ENCODE measurements at places on chromosomes 4 and X. TPM values are rescaled to one million over a fixed set of nuclear protein-coding genes. Genes with fewer than 3 reads are reported as not detected.

GRCh38 chrX:153635388-153635787, 11.6 kb upstream of the DUSP9 start:
- DNase-seq, result no peak

- no peak for DNase-seq
Observed at GRCh38 chr4:53378171-53378482, 686 bp downstream of the FIP1L1 start.

DNA sequence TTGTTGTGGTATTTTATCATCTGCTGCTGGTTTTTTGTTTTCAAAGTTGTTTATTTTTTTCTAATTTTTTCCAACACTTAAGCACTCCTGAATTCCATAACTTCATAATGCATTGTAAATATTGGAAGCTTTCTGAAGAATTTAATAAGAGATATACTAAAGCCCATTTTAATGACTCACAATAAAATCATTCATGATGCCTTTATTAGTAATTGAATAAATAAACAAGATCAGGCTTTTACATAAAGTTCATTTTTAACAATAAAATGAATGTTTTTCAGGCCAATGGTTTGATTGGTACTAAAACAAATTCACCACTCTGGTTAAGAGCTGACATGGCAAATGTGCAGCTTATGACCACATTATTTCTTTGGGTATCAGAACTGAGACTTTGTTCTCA, 408.2 kb upstream of the SMIM31 start:
- DNase-seq, result no peak

DNA sequence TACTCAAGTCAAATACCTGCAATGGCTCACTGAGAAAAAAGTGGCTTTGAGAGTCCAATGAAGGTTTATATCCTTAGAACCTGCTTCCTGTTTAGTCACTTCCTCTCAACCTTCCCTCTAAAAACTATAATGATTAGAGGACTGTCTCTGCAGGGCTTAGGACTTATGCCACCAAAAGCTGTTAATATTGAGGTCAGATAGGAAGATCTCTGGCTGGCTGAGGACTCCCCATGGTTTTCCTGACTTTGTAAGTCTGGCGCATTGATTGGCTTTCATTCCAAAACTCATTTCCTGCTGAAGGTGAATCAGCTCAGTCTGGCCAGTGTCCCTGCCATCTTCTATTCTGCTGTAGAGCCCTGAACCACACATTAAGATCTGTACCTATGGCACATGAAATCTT, 140.9 kb upstream of the ANK2 start:
- DNase-seq, result no peak

GRCh38 chr4:11214281-11214680, 214.4 kb downstream of the HS3ST1 start:
- DNase-seq, result no peak

DNA sequence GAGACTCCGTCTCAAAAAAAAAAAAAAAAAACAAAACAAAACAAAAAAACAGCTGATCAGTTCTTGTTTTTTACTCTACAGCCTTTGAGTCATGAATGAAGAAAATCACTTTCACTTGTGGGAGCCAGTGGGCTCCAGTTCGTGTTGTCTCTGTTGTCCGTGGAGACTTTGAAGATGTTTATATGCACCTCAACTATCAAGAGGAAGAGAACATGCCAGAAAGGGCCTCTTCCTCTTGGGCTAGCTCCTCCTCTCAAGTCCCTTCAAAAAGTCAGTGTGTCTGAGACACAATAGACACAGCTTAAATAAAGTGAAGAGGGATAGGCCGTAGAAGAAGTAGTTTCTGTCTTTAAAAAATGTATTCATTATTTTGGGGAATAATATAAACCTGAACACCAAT, 182.7 kb downstream of the KDR start:
- no peak for DNase-seq

GRCh38 chr4:4289597-4289940, 385 bp downstream of the LYAR start:
- no peak for DNase-seq

GRCh38 chrX:130393451-130394074, 8.1 kb upstream of the GPR119 start:
- peak; percentile 37 for DNase-seq

GRCh38 chr4:143294710-143295275, 41.9 kb upstream of the GAB1 start:
- no peak for DNase-seq

- no peak for DNase-seq
Observed at GRCh38 chr4:44320833-44321232, 127.8 kb downstream of the KCTD8 start.

DNA sequence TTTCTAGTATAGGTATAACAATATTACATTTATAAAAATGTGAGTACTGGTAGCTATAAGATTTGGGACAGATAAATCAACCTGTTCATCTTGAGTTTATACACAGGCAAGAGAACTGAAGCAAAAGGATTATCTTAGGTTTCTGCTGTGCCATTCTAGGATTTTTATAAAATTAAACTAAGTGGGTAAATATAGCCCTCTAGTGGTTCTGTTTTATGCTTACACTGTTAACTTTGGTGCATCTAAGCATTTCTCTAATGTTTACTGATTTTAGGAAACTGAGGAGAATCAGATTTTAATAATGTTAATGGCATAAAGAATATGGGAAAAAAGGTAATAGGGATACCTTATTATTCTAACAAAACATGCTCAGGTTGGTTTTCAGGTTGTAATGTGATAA, 1.1 kb upstream of the RRH start:
- no peak for DNase-seq

DNA sequence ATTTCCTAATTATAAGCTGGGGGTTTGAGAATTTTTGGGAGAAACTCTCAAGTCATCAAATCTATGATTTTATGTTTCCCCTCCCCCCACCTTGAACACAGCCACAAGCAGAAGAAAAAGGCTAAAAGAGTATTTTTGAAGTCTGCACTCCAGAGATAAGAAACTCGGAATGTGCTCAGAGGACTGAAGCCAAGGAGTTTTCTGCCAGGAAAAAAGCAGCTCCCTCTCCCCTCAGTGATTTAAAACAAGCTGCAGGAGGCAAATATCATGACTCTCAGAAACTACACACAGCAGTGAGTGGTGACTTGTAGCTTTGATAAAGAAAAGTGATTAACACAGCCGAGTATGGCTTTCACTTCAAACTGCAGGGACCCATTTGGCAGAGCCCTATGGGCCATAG, 800.2 kb upstream of the FTHL17 start:
- DNase-seq, result no peak

- no peak for DNase-seq
Observed at GRCh38 chrX:120549483-120550452, 11.0 kb downstream of the CUL4B start.

DNA sequence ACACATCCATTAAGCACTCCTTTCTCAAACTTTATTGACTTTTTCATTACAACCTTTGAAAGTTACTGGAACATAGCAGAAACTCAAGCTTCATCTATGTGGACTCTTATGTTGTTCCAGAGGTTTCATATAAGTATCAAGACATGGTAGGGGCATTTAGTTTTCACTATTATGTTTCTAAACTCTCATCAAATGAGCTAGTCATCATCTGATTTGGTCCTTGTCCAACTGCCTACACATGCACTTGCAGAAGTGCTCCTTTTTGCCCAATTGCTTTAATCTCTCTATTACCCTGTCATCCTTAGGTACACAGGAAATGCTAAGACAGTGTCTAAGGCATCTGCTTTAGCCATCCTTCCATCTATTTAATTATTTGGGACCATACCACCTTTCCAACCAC, 42.2 kb upstream of the EPGN start:
- no peak for DNase-seq

GRCh38 chr4:154854362-154854761, 73.3 kb downstream of the RBM46 start:
- no peak for DNase-seq

DNA sequence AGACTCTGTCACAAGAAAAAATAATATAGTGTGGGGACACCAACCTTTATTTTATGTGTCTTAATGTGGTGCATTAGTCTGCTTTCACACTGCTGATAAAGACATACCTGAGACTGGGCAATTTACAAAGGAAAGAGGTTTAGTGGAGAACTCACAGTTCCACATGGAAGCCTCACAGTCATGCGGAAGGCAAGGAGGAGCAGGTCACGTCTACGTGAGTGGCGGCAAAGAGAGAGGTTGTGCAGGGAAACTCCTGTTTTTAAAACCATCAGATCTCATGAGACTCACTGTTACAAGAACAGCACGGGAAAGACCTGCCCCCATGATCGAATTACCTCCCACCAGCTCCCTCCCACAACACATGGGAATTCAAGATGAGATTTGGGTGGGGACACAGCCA, 130.2 kb downstream of the AFF1 start:
- DNase-seq, result no peak

- DNase-seq, result no peak
Observed at GRCh38 chr4:18242919-18243693, 221.6 kb upstream of the LCORL start.

- no peak for DNase-seq
Observed at GRCh38 chr4:110808351-110808878, 185.5 kb upstream of the PITX2 start.

DNA sequence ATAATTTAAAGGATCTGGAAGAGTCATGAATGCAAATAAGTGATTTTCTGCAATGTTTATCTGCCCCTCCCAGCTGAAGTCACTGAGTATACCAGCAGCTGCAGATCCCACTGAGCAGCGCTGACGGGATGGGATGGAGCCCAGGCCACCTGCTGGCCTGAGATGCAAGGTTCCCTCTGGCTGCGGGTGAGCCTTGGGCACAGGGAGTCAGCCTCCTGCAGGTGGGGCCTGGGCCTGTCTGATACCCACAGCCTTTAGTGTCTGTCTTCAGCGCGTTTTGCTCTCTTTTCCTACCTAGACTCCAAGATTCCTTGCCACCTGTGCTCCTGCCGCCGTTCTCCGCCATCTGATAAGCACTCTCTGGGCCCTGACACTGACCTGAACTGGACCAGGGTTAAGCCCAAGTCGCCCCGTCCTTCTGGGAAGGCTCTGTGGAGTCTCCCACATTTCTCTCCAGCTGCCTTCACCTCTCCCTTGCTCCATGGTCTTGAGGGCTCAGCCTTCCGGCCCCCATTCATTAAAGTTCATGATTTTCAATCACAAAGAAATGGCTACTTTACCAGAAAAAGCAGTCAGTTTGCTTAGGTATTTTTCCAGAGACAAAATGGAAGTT, 223.1 kb upstream of the FAT1 start:
- DNase-seq, result peak; percentile 77

DNA sequence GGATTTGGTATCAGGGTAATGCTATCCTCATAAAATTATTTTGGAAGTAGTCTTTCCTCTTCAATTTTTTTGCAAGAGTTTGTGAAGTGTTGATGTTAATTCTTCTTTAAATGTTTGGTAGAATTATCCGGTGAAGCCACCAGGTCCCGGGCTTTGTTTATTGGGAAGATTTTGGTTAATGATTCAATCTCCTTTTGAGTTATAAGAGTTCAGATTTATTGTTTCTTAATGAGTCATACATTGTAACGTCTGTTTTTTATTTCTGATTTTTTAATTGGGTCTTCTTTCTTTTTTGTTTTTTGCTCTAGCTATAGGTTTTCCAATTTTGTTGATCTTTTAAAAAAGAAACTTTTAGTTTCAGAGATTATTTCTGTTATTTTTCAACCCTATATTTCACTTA, 412.3 kb downstream of the PDGFC start:
- DNase-seq, result no peak

GRCh38 chrX:13022926-13023325, 21.5 kb downstream of the FAM9C start:
- no peak for DNase-seq

DNA sequence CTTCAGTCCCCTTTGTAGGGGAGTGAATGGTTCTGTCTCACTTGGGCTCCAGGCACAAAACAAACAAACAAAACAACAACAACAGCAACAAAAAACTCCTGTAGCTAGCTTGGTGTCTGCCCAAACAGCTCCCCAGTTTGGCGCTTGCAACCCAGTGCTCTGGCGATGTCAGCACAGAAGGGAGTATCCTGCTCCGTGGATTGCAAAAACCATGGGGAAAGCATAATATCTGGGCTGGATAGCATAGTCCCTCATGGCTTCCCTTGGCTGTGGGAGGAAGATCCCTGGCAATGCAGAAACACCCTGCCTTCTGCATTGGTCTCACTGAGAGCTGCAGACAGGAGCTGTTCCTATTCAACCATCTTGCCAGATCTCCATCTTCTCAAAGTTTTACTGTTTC, 39.7 kb downstream of the UGT2B17 start:
- no peak for DNase-seq

DNA sequence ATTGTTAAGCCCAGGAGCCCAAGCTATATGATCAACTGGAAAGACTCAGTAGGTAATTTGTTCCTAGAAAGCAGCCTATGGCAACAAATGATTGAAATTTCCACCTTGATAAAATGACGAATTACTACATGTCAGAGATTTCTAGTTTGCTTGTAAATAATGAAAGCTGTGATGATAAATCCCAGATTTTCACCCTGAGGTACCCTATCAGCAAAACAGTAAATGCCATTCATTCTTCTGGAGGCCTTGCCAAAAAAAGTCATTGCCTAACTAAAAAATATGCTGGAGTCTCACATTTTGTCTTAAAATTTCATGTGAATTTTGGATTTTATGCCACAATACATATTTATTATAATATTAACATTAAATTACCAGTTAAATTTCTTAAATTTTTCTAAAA, 71.3 kb downstream of the PPEF2 start:
- DNase-seq, result no peak

DNA sequence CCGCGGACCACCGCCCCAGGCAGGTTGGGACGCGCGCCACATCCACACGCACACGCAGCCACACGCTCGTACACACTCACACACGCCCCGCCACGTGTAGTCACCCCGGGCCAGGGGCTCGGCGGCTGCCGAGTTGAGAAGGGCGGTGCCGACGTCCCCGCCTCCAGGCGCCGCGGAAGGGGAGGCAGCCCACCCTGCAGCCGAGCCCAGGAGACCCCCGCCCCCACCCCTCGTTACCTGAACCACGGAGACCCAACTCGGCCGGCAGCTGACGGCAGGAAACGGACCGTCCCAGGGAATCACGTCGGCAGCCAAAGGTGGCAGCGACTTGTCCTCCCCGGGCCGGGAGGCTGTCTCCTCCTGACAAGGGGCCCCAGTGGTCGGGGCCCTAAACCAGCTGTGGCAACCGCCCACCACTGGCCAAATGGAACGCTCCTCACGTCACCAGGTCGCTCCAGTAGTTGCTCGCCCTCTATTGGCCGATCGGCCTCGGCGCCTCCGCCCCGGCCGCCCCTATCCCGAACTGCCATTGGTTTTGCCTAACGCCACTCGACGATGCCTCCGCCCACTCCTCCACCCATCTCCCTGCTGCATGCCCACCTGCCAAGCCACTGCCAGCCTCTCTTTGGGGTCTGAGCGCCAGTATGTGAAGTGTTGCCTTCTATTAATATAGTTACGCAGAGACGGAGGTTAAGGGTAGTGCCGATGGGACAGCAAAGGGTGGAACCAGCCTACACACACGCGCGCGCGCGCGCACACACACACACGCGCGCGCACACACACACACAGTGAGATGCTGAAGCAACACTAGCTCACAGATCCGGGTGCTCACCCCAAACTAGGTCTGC, at the start of gene ZDHHC9:
TSS of gene ZDHHC9 (minus strand) at position 428 of the 848 bp plus-strand sequence. CDS start 1,941 bp downstream, outside the sequence.
- DNase-seq, result peak; percentile 90

- no peak for DNase-seq
Observed at GRCh38 chrX:133523081-133523487, 107.8 kb upstream of the GPC4 start.

Gene RBMX
- 101 TPM for total RNA-seq

Gene ARHGEF6
- 6.6 TPM for total RNA-seq

Gene PAGE5
- not detected for total RNA-seq

Gene FGFR3
- 25.5 TPM for total RNA-seq

Gene NPNT
- total RNA-seq, result 29.6 TPM

Gene XKRX
- total RNA-seq, result 3.4 TPM

Gene KCNE5
- total RNA-seq, result not detected

Gene SYNPO2
- 18.9 TPM for total RNA-seq

Measured in mucosa of descending colon (tissue), 3 donors.